ENCODE measurements at places on chromosomes 16 and 17. TPM values are rescaled to one million over a fixed set of nuclear protein-coding genes. Genes with fewer than 3 reads are reported as not detected.
A peak's percentile ranks its signal among the peaks of the same experiment; 100 is the strongest.

GRCh38 chr16:86824751-86825296, 246.5 kb downstream of the FOXL1 start:
- DNase-seq: peak; percentile 46

DNA sequence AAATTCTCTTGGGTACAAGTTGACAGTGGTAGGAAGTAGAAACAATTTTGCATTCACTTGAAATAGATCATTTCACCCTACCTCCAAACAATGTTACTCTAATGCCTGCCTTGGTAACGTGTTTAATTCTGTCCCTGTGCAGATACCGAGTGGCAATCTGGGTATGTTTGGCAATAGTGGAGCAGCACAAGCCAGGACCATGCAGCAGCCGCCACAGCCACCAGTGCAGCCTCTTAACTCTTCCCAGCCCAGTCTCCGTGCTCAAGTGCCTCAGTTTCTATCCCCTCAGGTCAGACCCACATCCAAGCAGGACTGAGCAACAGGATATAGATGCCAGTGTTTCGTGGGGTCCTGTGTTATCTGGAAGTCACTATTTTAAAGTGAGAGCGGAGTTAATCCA, 49.3 kb downstream of the TMC6 start:
- DNase-seq: no peak

DNA sequence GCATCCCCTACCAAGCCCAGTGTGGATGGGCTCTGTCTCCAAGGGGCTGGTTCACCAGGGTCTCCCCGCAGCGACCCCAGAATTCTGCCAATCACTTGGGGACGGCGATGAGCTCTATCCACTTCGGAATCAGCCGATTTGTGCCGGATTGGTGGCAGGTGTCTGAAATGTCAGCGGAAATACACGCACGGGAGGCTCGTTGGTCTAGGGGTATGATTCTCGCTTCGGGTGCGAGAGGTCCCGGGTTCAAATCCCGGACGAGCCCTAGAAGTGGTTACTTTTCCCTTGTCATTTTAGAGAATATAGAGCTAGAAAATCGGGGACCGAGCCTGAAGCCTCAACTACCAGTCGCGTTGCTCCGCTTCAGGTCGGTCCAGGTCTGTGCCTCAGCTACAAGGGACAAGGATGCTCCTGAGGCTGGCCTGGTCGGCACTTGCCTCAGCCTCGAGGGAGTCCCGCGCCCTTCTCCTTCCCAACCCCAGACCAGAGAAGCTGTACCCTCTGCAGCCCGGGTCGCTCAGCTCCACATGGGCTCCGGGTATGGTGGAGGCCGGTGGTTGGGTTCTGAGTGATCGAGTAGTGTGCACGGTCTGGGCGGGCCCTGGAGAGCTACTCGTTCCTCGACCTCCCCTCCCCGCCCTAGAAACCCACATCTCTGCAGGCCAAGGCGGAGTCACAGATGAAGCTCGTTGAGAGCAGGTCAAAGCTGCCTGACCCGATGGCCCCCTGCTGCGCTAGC, 16.0 kb upstream of the OR1F1 start:
- DNase-seq: peak; percentile 51

DNA sequence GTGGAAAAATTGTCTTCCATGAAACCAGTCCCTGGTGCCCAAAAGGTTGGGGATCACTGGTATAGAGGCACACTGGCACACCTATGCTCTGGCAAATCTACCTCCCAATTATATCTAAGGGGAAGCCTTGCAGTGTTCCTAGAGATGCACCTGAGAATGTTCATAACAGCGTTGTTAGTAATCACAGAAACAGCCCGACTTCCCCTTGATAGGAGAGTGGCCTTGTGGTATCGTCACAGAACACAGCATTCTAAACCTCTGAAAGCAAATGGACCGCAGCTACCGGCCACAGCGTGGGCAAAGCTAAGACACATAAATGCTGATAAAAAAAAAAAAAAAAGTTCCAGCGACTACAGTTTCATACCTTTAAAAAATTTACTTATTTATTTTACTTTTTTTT, 39.1 kb upstream of the ADGRG1 start:
- no peak for DNase-seq

GRCh38 chr17:6179017-6179416, 108.8 kb downstream of the WSCD1 start:
- no peak for DNase-seq

The KRT17 gene
- not detected for polyA plus RNA-seq
